ENCODE measurements at places on chromosomes 1 and 21. TPM values are rescaled to one million over a fixed set of nuclear protein-coding genes. Genes with fewer than 3 reads are reported as not detected.

DNA sequence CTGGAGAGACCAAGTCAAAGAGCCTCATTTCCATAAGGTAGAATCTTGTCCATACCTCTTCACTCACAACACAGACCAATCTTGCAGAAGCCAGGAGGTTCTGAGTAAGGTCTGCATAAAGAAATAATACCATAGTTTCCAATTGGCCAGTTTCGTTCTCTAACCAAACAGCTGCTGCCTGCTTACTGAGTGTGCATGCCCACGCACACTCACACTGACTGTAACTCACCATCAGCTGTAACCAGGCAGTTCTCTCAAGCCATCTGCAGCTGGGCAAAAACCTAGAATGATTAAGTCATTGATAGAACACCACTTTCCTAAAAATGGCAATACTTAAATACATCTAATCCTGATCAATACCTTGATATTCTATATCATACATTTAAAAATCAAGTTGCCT lies 106.6 kb upstream of the VAV3 start:
- H3K27me3 ChIP-seq = no peaks in the 10 kb centered on the region
- DNase-seq = no peak
- H3K4me3 ChIP-seq = no peak overlapping the region
- H3K4me1 ChIP-seq = no peaks in the 10 kb centered on the region
- H3K27ac ChIP-seq = no peak overlapping the region

Gene HSD17B7
- total RNA-seq = 24.6 TPM

- H3K27me3 ChIP-seq = no peaks in the 10 kb centered on the region
- H3K27ac ChIP-seq = no peak overlapping the region
- H3K4me1 ChIP-seq = no peaks in the 10 kb centered on the region
- no peaks in the 10 kb centered on the region for H3K36me3 ChIP-seq
These were observed 399.0 kb downstream of the KCNT2 start for GRCh38 chr1:196209265-196209664.

Gene IQGAP3
- 25.6 TPM for total RNA-seq

GRCh38 chr1:112296908-112297307 lies 99.1 kb upstream of the CTTNBP2NL start:
- no peak for DNase-seq
- no peaks in the 10 kb centered on the region for H3K36me3 ChIP-seq
- no peaks in the 10 kb centered on the region for H3K4me1 ChIP-seq
- no peak overlapping the region for H3K4me3 ChIP-seq
- no peak overlapping the region for H3K27ac ChIP-seq

Gene THEM5
- not detected for total RNA-seq

Gene RPE65
- not detected for total RNA-seq

Measured in Panc1 (cell line).